Activated CD4-positive, alpha-beta memory T cell treated with anti-CD3 and anti-CD28 coated beads for 36 hours (primary cell): ENCODE measurements at places on chromosomes 5 and 9. TPM values are rescaled to one million over a fixed set of nuclear protein-coding genes. Genes with fewer than 3 reads are reported as not detected.

Gene DTWD2
- 2.3 TPM for total RNA-seq

Gene KIF4B
- 0.05 TPM for total RNA-seq

Gene ZNF879
- 2.4 TPM for total RNA-seq

- DNase-seq, result no peak
- H3K4me3 ChIP-seq, result no peak overlapping the region
- no peak overlapping the region for H3K27ac ChIP-seq
- H3K36me3 ChIP-seq, result no peaks in the 10 kb centered on the region
- no peaks in the 10 kb centered on the region for H3K27me3 ChIP-seq
These were observed 34.7 kb upstream of the DMXL1 start for GRCh38 chr5:119036101-119036762.

DNA sequence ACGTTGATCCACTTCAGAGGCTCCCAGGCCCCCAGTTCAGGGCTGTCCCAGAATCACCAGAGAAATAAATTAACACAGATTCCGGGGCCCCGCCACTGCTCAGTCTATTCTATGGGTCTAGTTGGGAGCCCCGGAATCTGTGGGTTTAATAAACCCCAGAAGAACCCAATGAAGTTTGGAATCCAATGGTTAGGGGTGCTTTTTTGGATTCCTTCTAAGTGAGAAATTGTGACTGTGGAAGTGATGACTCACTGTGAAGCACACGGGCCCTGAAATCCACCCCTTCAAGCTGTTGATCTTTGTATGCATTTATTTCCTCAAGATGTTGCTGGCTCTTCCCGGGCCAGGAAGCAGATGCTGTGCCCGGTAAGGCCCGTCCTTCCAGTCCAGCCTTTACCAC, 57.3 kb upstream of the SLC28A3 start:
- no peak overlapping the region for H3K27ac ChIP-seq
- no peaks in the 10 kb centered on the region for H3K4me1 ChIP-seq
- no peaks in the 10 kb centered on the region for H3K27me3 ChIP-seq
- DNase-seq, result no peak

DNA sequence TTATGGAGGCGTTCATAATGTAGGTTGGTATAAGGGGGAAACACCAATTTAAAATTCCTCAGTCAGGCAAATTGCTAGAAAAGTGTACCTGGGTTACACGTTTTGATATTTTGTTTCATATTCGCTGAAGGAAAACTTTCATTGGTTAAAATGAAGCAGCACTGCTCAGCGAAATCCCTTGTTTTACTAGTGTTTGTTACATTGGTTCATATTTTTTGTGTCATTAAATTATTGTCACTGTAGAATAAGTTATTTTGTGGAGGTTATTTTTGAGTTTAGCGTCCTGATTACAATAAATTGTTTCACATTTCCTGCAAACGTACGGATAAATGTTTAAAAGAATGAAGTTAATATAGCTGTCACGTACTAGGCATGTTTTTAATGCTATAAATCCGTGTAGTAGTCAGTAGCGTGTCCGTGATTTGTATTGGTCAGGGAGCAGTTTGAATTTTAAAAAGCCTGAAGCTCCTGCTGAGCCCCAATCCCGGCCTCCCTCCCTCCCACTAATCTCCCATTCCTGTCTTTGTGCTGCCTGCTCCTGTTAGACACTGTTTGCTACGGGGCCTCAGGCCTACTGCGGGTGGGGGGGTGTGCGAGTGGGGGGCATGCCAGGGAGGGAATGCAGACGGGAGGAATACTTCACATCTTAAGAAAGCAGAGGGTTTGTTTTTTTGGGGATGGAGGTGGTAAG, 2.0 kb downstream of the NIPBL start:
- H3K4me3 ChIP-seq, result peak overlapping the region; percentile 88
- H3K4me1 ChIP-seq, result peaks cover 36% of the 10 kb centered on the region
- no peaks in the 10 kb centered on the region for H3K27me3 ChIP-seq
- peaks cover 14% of the 10 kb centered on the region for H3K36me3 ChIP-seq
- H3K27ac ChIP-seq, result peak overlapping the region; percentile 96

DNA sequence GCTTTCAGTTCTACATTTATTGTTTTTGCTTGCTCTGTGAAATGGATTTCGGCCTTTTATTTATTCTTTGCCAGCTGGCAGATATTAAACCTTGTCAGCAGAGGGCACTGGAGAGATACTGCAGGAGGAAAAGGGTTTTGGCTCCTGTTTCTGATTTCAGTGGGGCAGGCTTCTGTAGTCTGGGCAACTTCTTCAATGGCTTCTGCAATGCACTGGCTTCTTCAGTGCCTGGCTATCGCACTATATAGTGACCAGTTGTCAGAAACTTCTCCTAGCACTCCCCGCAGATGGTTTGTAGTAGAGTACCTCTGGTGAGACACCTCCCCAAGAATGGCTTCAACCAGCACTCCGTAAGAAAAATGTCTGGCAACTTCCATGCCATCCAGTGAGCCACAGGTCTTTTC, 3.2 kb upstream of the NFX1 start:
- no peaks in the 10 kb centered on the region for H3K27me3 ChIP-seq
- H3K4me3 ChIP-seq, result no peak overlapping the region
- H3K4me1 ChIP-seq, result peaks cover 24% of the 10 kb centered on the region
- peak overlapping the region; percentile 42 for H3K27ac ChIP-seq

DNA sequence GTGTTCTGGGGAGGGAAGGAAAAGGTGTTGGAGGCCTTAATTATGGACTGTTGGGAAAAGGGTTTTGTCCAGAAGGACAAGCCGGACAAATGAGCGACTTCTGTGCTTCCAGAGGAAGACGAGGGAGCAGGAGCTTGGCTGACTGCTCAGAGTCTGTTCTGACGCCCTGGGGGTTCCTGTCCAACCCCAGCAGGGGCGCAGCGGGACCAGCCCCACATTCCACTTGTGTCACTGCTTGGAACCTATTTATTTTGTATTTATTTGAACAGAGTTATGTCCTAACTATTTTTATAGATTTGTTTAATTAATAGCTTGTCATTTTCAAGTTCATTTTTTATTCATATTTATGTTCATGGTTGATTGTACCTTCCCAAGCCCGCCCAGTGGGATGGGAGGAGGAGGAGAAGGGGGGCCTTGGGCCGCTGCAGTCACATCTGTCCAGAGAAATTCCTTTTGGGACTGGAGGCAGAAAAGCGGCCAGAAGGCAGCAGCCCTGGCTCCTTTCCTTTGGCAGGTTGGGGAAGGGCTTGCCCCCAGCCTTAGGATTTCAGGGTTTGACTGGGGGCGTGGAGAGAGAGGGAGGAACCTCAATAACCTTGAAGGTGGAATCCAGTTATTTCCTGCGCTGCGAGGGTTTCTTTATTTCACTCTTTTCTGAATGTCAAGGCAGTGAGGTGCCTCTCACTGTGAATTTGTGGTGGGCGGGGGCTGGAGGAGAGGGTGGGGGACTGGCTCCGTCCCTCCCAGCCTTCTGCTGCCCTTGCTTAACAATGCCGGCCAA, 19.1 kb downstream of the PTGES2 start:
- no peak overlapping the region for H3K27ac ChIP-seq
- H3K4me1 ChIP-seq, result peaks cover 2% of the 10 kb centered on the region
- H3K27me3 ChIP-seq, result no peaks in the 10 kb centered on the region
- no peak for DNase-seq
- peaks cover 24% of the 10 kb centered on the region for H3K36me3 ChIP-seq

Gene CDH10
- not detected for total RNA-seq

GRCh38 chr9:75228893-75229292, 140.6 kb downstream of the OSTF1 start:
- no peak overlapping the region for H3K27ac ChIP-seq
- DNase-seq, result no peak
- no peak overlapping the region for H3K4me3 ChIP-seq
- H3K36me3 ChIP-seq, result peaks cover 27% of the 10 kb centered on the region

Gene CD74
- total RNA-seq, result 254 TPM

GRCh38 chr5:179610903-179611265, 12.6 kb downstream of the HNRNPH1 start:
- no peak overlapping the region for H3K4me3 ChIP-seq
- peaks cover 56% of the 10 kb centered on the region for H3K36me3 ChIP-seq
- H3K27me3 ChIP-seq, result no peaks in the 10 kb centered on the region
- peaks cover 44% of the 10 kb centered on the region for H3K4me1 ChIP-seq
- H3K27ac ChIP-seq, result peak overlapping the region; percentile 67

DNA sequence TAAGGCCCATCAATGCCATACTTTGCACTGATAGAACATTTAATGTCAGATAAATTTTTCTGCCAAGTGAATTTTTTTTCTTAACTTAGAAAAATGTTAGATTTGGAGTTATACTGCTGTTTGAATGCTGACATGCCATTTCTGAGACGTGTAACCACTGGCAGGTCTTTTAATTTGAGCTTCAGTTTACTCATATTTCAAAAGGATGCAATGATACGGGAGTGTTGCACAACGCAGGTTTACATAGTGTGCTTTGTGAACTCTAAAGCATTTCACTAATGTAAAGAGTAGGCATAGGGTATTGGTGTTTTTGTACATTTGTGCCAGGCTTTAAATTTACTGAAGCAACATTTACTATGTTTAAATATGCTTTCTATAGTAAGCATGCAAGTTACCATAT, 4.2 kb downstream of the ZBTB43 start:
- H3K4me3 ChIP-seq, result no peak overlapping the region
- H3K27me3 ChIP-seq, result no peaks in the 10 kb centered on the region
- DNase-seq, result no peak
- H3K36me3 ChIP-seq, result peaks cover 26% of the 10 kb centered on the region

GRCh38 chr5:54589786-54590185, 72.2 kb downstream of the SNX18 start:
- no peak overlapping the region for H3K27ac ChIP-seq
- no peaks in the 10 kb centered on the region for H3K4me1 ChIP-seq
- no peaks in the 10 kb centered on the region for H3K36me3 ChIP-seq
- H3K4me3 ChIP-seq, result no peak overlapping the region
- H3K27me3 ChIP-seq, result no peaks in the 10 kb centered on the region
- no peak for DNase-seq

Gene PCDHGA8
- total RNA-seq, result not detected

GRCh38 chr9:73056245-73056644, 95.4 kb upstream of the ANXA1 start:
- H3K36me3 ChIP-seq, result no peaks in the 10 kb centered on the region
- DNase-seq, result no peak
- H3K4me1 ChIP-seq, result no peaks in the 10 kb centered on the region
- no peak overlapping the region for H3K27ac ChIP-seq

DNA sequence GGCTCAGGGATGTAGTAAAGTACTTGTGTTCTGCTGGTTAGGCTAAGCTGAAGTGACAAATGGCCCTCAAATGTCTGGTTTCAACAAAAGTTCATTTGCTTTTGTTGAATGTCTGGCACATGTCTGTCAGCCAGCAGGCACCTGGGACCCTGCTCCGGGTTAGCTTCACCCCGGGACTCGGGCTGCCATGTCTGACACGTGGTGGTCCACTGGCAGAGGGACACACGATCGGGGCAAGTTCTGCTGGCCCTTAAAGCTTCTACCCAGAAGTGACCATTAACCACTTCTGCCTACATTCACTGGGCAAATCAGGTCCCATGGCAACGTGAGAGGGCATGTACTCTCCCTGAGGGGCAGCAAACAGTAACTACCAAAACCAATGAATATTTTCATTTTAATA, 23.8 kb downstream of the POLR1E start:
- H3K27ac ChIP-seq, result no peak overlapping the region
- no peak for DNase-seq
- H3K36me3 ChIP-seq, result peaks cover 19% of the 10 kb centered on the region
- H3K27me3 ChIP-seq, result no peaks in the 10 kb centered on the region
- H3K4me3 ChIP-seq, result no peak overlapping the region

DNA sequence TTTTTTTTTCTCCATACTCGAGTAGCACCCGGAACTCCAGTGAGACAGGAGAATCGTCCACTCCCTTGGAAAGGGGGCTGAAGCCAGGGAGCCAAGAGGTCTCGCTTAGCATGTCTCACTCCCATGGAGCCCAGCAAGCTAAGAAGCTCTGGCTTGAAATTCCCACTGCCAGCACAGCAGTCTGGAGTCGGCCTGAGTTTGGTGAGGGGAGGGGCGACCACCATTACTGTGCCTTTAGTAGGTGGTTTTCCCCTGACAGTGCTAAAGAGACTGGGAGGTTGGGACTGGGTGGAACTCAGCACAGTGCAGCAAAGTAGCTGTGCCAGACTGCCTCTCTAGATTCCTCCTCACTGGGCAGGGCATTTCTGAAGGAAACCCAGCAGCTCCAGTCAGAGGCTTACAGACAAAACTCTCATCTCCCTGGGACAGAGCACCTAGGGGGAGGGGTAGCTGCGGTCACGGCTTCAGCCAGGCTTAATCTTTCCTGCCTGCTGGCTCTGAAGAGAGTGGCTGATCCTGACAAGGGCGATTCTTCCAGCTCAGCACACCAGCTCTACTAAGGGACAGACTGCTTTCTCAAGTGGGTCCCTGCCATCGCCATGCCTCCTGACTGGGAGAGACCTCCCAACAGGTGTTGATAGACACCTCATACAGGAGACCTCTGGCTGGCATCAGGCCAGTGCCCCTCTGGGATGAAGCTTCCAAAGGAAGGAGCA, 414.5 kb upstream of the ZNF608 start:
- H3K4me1 ChIP-seq, result no peaks in the 10 kb centered on the region
- no peaks in the 10 kb centered on the region for H3K36me3 ChIP-seq
- no peak for DNase-seq
- no peak overlapping the region for H3K4me3 ChIP-seq

DNA sequence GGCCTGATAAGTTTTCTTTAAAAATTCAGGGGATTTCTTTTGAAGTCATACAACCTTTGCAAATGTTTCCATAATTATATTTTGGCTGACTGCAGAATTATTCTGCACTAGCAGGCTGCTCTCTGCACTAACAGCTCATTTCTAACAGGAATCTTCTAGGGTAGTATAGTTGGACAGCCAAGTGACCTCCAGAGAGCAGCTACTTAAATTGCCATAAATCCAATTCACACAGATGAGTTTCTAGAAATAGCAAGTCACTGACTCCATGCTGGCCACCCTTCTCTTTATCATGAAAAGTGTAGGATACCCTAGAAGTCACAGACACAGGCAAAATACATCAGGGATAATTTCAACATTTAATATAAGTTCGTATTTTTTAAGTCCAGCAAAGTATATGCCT, 110.9 kb upstream of the TARS1 start:
- no peaks in the 10 kb centered on the region for H3K4me1 ChIP-seq
- DNase-seq, result no peak
- H3K27me3 ChIP-seq, result peaks cover 2% of the 10 kb centered on the region
- no peak overlapping the region for H3K4me3 ChIP-seq

Gene ELOVL7
- 0.38 TPM for total RNA-seq

Gene FAM219A
- total RNA-seq, result 13.8 TPM

- H3K27me3 ChIP-seq, result peaks cover 5% of the 10 kb centered on the region
- no peak for DNase-seq
- no peak overlapping the region for H3K27ac ChIP-seq
- no peaks in the 10 kb centered on the region for H3K36me3 ChIP-seq
- H3K4me3 ChIP-seq, result no peak overlapping the region
These were observed 3.5 kb upstream of the WDR38 start for GRCh38 chr9:124849801-124850200.

GRCh38 chr9:125634040-125634717, 72.8 kb downstream of the MAPKAP1 start:
- H3K4me3 ChIP-seq, result no peak overlapping the region
- H3K4me1 ChIP-seq, result peaks cover 61% of the 10 kb centered on the region
- no peak overlapping the region for H3K27ac ChIP-seq
- peaks cover 2% of the 10 kb centered on the region for H3K36me3 ChIP-seq
- no peak for DNase-seq
- no peaks in the 10 kb centered on the region for H3K27me3 ChIP-seq

- no peaks in the 10 kb centered on the region for H3K36me3 ChIP-seq
- H3K4me3 ChIP-seq, result no peak overlapping the region
- H3K27ac ChIP-seq, result no peak overlapping the region
- peaks cover 13% of the 10 kb centered on the region for H3K4me1 ChIP-seq
- DNase-seq, result no peak
- H3K27me3 ChIP-seq, result peaks cover 50% of the 10 kb centered on the region
These were observed 3.1 kb downstream of the EIF4E1B start for GRCh38 chr5:176633598-176633997.
